ENCODE measurements at places on chromosomes 6 and 20.

GRCh38 chr6:157806856-157807215 is 16.2 kb upstream of the SNX9 start:
- DNase-seq: no peak

GRCh38 chr6:55528624-55529023 is 50.4 kb downstream of the HMGCLL1 start:
- DNase-seq: no peak

DNA sequence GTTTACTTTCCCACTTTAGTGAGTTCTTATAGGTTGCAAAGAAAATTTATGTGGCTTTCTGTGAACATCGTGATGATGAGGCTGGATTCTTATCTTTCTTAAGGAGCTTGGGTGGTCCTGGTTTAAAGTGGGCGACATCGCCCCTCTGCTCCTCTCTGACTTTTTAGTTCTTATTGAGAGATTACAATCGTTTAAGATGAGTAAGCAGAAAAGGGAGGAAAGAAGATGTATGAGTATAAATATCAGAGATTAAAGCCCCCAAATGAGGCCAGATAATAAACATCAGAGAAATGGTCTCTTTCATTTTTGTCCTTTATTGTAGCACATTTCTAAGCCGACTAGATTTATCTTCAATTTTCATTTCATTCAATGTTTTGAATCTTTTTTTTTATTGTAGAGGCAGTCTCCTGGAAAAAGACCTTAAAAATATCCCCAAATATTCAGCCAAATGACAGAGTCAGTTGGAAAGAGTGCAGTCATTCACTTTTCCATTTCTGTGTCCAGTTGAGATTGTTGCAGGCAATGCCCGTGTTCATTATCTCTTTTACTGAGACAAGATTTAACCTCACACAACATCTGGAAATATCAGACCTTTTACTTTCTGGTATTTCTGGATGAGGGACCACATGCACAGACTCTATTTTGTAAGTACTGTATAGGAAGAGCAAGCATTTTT is 62.0 kb upstream of the PDE7B start:
- DNase-seq: no peak

- DNase-seq: no peak
These were observed 288.5 kb upstream of the STXBP5 start for GRCh38 chr6:146915671-146916127.

DNA sequence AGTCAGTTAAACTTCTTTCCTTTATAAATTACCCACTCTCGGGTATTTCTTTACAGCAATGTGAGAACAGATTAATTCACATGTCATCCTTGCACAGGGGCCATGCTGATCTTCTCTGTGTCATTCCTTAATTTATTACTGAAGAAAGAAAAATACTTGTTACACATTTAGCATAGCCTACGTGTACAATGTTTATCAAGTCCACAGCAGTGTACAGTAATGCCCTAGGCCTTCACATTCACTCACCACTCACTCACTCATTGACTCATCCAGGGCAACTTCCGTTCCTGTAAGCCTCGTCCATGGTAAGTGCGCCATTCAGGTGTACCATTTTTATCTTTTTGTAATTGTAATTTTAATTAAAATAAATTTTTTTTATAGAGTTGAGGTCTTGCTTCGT is 73.6 kb downstream of the RSPH3 start:
- DNase-seq: no peak

- no peak for DNase-seq
These were observed 91.1 kb upstream of the OPRM1 start for GRCh38 chr6:153947808-153948447.

- DNase-seq: no peak
These were observed 800 bp downstream of the ABCC10 start for GRCh38 chr6:43428112-43428570.

DNA sequence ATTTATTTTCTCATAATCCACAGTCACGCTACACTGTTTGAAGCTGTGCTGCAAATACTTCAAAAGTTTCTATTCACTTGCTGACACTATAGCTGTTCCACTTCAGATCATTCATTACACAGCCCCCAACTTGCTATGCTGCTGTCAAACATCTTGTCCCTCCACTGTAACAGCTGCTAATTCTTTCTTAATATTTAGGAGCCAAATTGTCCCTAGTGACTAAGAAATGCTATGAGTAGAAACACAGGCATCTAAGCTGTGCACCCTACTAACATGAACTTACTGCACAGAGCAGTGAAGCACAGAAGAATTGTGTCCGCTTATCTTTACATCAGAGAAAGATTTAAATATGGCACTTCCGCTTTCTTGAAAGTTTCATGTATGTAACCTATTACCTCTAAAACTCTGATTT is 91.3 kb downstream of the PDE10A start:
- DNase-seq: no peak

DNA sequence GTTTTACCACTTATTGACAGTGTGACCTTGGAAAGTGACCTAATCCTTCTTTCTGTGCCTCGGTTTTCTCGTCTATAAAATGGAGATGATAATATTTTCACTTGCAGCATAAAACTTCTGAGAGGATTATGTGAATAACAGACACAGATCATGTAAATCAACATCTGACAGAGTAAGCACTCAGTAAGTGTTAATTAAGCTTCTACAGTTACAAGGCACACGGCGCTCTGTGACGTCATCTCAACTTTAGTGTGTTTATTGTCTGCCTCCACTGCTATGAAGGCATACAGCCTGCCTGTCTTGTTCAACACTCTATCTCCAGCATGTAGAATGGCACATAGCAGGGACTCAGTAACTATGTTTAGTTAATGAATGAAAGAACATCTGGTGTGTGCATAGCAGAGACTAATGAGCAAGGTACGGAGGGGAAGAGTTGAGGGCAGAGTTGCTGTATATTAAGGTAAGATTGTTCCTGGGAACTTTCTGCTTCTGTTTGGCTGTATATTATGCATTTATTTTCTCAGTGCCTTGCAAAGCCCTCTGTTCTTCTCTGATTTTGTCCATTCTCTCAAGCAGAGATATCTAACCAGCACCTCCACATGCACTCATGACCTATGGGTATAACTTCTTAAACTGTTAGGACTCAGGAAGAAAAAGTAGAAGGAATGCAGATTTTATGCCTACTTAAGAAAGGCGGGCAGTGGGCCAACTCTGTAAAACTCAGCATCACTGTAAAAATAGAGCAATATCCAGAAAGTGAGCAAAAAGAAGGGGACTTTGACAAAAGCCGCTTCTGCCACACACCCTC is 66.4 kb upstream of the STMND1 start:
- DNase-seq: no peak

DNA sequence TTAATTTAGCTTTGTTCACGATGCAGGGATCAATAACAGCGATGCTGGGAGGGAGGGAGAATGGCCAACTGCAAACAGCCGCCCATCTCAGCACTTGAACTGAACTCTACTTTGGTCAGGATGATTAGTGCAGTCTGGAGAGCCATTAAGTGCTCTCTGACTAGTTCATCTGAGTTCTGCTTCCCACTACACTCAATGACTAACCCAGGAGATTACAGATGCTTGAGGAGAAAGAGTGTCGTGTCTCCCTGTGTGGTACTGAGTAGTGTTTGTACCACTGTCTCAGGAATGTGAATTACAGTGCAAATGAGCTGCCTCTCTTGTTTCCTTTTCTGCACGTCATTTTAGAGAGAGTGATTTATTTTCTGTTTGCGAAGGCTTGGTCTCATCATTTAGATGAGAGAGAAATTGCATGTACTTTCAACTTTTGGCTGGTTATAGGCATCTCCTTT is 23.5 kb downstream of the CARMIL1 start:
- DNase-seq: no peak

GRCh38 chr6:52019092-52019491 is 68.3 kb downstream of the PKHD1 start:
- no peak for DNase-seq

DNA sequence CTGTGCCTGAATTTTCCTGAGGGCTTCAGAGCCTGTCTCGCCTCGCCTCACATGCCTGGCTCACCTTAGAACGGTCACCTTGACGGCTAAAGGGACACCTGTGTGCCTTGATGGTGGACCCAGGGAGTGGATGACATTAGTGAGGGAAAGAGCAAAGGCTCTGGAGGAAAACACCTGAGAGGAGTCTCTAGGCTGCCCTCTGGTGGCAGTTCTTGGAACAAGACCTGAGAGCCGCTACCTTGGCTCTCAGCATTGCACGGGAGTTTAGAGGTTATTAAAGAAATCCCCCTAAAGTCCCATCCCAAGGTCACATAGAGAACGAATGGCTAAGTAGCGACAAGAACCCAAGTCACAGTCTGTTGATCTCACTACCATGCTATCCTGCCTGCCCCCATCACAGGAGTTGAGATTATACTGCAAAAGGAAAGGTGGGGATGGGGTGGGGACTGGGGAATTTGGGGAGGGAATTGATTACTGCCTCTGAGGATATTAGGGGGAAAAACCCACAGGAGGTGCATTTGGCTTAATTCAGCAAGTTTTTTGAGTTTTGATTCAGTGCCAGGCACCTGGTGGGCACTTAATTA is 7.9 kb upstream of the CDSN start:
- peak; percentile 34 for DNase-seq

- DNase-seq: no peak
These were observed 19.6 kb downstream of the RTN4IP1 start for GRCh38 chr6:106609699-106610098.

GRCh38 chr6:12301018-12301417 is 10.9 kb downstream of the EDN1 start:
- no peak for DNase-seq

DNA sequence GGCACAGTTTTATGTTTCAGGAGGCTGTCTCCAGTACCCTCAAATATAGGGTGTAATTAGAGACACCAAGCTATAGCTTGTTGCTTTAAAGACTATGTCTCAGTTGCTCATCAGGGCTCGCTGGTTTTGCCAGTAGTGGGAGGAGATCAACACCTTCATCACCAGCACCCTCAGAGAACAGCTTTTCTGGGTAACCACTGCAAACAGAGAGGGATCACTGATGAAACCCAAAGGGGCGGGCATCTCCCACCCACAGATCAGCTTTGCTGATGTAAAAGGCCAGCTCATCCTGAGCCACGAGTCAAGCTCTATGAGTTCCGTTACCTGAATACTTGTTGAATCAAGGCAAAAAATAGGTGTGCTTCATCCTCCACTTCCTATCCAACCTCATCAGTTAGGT is 187.7 kb downstream of the AIG1 start:
- DNase-seq: no peak

GRCh38 chr6:153511896-153512496 is 380.9 kb upstream of the RGS17 start:
- DNase-seq: no peak

- no peak for DNase-seq
These were observed 4.5 kb upstream of the ENTPD6 start for GRCh38 chr20:25191051-25191450.

GRCh38 chr20:19749618-19750071 is 8.4 kb upstream of the RIN2 start:
- DNase-seq: no peak

DNA sequence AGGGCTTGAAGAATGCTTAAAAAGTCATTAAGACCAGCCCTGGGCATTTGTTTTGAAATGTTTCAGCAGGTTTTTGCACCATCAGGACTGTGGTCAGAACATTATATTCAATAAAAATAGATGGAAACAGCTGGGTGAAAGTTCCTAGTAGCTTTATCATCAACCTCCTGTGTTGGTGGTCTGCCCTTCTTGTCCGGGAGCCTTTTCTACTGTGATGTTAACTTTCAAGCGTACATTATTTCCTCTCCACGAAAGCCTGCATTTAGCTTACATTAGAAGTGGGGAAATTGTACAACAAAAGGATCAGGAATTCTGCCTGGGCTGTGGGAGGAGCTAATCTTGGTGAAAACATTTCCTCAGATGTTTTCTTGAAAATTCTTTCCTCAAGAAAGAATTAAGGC is 71.1 kb downstream of the LAMA4 start:
- DNase-seq: no peak

DNA sequence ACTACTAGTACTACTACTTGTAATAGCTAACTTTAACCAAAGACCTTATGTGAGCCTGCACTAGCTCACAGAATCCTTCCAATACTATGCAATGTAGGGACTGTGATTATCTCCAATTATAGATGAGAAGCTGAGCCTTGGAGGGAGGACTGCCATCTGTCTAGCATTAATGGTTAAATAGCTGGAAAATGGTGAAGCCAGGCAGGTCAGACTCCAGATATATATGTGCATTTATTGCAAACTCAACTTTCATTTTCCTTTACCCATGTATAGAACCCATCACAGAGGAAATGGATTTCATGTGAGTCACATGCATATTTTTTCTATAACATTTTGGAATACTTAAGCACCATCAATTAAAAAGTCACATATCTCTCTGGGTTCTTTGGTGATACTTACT is 229.9 kb downstream of the BCAS1 start:
- no peak for DNase-seq

DNA sequence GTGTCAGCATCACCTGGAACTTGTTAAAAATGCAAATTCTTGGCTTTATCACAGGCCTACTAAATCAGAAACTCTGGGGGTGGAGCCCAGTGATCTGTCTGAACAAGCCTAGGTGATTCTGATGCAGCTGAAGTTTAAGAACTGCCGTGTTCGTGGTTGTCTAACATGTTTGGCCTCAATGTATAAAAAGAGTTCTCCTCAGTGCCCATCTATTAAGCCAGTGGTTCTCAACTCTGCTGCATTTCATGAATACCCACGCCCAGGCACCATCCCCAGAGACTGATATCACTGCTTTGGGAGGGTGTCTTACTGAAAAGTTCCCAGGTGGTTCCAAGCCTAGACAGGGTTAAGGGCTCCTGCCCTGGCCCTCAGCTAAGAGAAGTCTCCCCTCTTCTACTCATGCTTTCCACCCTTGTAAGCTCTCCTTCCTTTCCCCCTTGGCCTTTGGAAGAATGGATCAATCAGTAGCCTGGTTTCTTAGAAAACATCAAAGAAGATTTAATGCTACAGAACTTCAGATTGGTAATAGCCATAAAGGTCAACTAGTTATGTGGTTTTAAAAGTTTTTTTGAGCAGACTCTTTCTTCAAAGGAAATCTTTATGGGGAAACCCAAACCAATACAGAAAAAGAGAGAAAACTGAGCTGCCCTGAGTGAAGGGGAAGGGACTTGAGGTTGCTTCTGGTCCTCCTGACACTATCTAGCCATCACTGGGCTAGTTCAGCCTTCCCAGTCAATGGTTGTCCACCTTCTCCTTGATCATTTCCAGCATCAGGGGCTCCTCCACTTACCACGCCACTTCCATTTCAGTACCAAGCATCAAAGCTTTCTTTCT is 38.9 kb upstream of the TNFAIP3 start:
- no peak for DNase-seq

DNA sequence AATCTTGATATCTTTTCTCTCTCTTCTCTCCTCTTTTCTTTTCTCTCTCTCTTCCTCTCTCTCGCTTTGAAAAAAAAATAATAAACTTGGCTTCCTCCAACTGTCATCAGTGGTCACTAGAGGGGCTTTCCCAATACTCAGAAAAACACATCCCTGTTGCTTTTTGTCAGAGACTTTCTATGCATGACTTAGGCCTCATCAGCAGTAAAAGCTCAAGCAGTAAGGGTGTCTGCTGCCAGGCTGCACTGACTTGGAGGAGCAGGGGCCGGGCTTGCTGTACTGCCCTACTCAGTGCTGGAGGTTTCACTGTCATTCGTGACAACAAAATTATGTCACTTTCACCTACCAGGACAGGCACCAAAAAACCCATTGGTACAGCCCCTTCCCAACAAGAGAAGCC is 272.0 kb downstream of the ADGB start:
- DNase-seq: no peak

GRCh38 chr6:118881440-118882313 is 12.3 kb upstream of the ASF1A start:
- no peak for DNase-seq

GRCh38 chr6:36616893-36617521 is 22.8 kb downstream of the SRSF3 start:
- DNase-seq: no peak

GRCh38 chr6:70834520-70834919 is 122.3 kb downstream of the B3GAT2 start:
- DNase-seq: no peak

GRCh38 chr6:13428583-13429405 is 58.6 kb downstream of the GFOD1 start:
- DNase-seq: no peak
